SK-N-SH treated with all-trans-retinoic acid at 6 μM for 48 hours (cell line): ENCODE measurements at places on chromosomes 13 and 19.

DNA sequence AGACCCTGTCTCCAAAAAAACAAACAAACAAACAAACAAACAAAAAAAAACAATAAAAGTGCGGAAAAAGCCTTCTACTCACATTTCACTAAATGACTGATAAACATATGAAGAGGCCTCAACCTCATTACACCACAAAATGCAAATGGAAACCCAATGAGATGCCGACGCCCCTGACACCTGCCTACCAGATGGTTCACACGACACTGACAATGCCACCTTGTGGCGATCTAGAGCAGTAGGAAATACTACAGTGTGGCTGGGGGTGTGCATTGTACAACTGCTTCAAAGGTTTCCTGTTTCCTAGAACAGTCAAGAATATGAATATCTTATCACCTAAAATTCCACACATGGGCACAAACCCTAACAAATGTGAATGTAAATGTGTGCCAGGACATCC is 14.0 kb downstream of the SCGB2B2 start:
- ATAC-seq = peak; percentile 76

DNA sequence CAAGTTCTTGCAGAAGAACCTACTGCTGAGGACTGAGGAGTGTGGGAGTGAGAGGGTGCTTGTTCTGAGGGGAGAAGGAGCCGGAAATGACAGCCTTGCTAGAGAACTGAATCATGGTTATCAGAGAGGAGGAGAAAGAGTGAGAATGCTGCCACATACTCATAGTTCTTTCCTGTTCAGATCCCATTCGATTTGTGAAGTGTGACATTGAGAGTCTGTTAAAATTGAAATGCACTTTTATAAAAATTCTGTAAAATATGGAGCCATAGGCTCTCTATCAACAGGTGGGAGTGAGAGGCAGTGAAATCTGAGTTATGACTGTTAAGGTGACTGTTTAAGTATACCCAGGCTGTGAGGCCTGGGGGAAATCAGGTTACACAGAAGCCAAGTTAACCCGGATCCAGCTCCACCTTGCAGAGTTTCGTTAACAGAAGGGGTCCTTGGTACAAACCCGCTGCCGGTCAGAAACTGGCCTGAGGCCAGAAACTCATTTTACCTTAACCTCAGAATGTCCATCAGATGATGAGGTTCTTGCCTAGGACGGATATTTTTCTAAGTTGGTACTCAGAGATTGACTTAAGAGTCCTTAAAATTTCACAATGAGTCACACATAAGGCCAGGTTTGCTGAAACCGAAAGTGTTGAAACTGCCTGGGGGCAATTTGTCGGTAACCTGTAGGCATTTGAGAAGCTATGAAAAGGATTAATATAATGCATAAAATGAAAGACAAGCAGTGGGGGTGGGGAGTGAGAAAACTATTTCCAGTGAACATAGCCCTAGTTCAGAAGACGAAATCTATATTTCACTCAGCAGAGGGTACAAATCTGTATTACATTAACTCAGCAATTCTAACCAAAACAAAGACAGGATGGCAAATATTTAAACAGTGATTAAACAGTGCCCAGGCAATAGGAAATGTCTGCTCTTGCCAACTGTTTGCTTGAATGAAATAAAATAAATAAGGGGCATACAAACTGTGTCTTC is 350.5 kb downstream of the KCNRG start:
- ATAC-seq = no peak

- ATAC-seq = no peak
Measured at GRCh38 chr13:27928353-27928804, 8.6 kb downstream of the PDX1 start.

GRCh38 chr19:6694147-6694815 is 24.3 kb upstream of the TNFSF14 start:
- no peak for ATAC-seq
